ENCODE measurements at places on chromosomes 7 and 10. TPM values are rescaled to one million over a fixed set of nuclear protein-coding genes. Genes with fewer than 3 reads are reported as not detected.

SERPINE1 gene
- 23.1 TPM for total RNA-seq

PIK3CG gene
- total RNA-seq: not detected

NUTM2D gene
- 0.82 TPM for total RNA-seq

DNA sequence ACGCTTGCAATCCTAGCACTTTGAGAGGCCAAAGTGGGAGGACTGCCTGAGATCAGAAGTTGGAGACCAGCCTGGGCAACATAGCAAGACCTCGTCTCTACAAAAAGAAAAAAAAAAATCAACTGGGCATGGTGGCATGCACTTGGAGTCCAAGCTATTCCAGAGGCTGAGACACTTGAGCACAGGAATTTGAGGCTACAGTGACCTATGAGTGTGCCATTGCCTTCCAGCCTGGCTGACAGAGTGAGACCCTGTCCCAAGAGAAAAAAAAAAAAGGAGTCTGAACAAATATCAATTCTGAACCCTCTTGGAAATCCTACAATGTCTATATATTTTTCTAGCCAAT, 126.8 kb upstream of the NRP1 start:
- no peak for DNase-seq

GRCh38 chr10:48551861-48552591, 52.8 kb downstream of the ARHGAP22 start:
- DNase-seq: peak; percentile 79

- no peak for DNase-seq
Measured at GRCh38 chr10:12241810-12242529, 46.0 kb downstream of the CDC123 start.

- no peak for DNase-seq
Measured at GRCh38 chr10:121352231-121352855, 245.9 kb downstream of the FGFR2 start.

- no peak for DNase-seq
Measured at GRCh38 chr7:96921231-96921630, 84.1 kb upstream of the DLX6 start.
